ENCODE measurements at places on chromosomes 3 and 15.

- DNase-seq: no peak
These were observed 579 bp upstream of the UBE3A start for GRCh38 chr15:25439369-25439836.

DNA sequence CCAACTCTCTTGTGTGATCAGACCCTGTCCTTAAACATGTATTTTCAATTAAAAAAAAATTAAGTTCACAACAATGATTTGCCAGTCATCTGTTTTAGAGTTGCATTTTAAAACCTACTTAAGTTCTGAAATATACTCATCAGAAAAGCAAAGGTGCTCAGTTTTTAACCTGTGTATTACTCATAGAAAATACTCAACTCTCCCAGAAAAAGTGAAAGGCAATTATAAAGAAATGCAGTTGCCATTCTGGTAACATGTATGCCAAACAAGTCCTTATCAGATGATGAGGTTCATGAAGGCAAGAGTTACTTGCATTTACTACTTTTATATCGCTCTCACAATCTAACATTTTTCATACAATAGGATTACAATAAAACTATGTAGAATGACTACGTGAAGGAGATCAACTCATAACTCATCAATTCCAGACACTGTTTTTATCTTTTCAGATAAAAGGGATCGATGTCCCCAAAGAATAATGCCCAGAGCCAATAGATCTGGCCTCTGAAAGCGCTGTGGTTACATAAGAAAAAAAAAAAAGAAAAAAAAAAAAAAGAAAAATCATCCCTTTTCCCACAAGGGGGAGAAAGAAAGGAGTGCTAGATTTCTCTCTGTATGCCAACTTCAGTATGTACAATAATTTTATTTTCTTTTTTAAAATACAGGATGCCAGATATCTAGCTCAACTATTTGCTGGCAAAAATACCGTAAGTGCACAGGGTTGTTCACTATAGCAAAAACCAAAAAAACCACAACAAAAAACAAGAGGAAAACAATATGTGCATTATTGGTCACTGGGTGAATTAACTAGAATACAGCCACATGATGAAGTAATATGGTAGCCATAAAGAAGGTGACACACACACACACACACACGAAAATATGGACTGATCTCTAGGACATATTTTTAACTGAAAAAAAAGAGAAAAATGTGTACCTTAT, 137.4 kb downstream of the NR1I2 start:
- no peak for DNase-seq

DNA sequence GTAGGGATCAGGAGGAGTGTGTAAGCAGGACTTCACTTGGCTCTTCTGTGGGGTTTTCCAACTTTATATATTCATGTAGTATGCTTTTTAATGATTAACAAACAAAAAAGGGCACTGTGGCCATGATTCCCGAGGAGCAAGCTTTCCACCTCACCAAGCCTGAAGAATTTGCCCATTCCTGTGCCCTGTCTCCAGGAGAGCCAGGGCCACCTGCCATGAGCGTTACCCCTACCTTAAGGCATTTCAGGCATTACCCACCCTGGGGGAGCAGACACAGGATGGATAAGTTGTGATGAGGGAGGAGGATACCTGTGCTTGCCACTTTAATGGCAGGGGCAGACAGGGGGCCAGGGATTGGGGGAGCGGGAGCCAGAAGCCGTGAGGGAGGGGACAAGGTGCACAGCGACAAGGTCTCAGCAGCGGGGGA, 3.0 kb downstream of the TRPM1 start:
- DNase-seq: no peak

- DNase-seq: no peak
These were observed 34.3 kb downstream of the USP8 start for GRCh38 chr15:50458348-50459112.

- no peak for DNase-seq
These were observed 196.8 kb upstream of the RORA start for GRCh38 chr15:61425934-61426333.

DNA sequence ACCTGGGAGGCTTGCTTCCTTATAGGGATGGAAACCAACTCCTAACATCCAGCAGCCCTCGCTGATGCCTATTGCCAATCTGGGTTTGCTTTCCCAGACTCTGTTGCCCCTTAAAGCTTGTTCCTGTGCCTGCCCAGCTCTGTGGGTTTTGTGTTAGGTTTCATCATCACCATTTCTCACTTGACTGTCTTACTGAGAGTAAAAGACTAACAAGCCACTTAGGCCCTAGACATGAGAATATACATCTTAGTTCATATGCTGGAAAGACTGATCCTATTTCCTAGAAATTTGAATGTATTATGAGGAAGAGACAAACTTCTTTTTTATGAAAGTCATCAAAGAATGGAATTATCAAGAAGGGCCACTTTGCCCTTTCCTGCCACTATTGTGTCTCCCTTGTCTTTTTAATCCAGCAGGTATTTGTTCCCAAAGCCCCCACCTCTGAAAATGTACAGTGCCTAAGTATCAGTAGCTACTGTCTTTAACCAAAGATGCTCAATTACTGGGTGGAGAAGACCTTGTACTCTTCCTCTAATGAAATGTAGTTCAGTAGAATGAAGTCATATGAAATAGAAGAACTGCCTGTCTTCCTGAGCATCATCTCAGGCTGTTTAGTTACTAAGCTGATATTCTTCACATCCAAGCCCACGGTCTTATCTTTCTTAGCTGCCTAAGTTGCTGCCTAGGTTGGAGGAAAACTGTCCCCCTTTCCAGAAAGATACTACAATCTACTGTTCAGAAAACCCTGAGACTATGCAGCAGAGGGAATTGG, 59.8 kb upstream of the ZPLD1 start:
- DNase-seq: no peak

GRCh38 chr3:186070996-186071395, 37.9 kb downstream of the ETV5 start:
- DNase-seq: no peak

DNA sequence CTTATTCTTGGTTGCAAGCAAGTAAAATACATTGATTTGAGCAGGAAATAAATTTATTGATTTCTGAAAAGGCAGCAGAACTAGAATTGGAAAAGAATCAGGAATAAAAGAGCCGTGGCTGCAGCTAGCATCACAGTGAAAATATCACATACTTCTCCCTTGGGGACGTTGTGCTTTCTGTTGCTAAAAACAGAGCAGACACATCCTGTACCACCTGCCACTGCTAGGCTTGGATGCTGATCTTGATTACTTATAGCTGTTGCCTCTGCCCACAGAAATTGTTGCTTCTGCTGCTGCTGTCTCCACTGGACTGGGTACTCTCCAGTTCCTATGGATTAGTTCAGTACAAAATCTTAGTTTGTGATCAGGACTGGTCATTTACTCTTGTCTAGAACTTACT, 283.8 kb downstream of the C3orf38 start:
- DNase-seq: no peak

DNA sequence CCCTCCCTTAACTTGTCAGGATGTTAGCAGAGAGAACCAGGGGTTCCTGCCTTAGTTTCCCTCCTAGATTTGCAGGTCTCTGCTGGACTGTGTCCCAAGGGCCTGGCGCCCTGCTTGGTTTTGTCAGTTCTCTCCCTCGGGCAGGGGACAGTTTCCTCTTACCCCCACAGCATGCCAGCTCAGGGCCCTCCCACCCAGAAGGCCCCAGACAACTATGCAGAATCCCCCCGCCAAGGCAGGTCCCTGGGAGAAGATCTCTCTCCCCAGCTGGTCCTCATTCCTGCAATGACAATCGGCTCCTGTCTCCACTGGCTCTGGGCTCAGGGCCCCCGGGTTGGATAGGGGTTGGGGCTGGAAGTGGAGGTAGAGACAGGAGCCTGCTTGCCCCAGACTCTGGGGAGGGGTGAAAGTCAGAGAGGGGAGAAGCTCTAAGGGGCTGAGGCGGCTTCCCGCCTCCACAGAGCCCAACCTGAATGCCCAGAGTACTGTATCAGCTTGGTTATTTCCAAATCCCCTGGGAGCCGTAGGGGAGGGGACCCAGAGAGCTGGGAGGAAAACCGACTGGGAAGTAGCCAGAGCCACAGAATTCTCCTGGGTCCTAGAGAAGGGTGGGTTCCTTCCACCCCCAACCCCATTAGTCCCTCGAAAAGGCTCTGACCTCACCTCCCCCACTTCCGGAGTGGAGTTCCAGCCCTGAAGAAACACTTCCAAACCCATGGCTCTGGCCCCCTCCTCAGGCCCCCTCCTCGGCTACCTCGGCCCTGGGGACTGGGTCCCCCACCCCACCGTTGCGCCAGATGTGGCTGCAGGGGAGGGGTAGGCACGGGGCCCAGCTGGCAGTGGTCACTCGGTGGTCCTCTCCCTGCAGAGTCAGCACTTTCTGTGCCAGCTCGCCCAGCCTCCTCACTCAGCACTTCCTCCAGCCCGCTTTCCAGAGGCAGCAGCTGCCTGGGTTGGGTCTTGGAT, 3.8 kb upstream of the LOXL1 start:
- no peak for DNase-seq

DNA sequence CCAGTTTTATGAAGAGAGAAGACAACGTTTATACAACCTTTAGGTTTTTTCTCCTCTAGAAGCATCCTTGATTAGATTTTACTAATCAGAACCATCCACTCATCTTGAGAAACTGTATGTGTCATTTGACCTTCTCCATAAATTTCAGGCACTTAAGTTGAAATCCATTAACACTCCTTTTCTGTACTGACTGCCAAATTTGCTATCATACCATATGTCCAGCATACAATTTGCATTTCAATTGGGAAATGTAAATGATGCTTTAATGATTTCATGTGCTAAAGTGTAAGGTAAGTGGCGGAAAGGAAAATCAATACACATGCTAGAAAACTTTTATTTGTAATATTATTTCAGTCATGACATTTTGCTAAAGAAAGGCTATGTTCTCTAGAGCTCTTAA, 731.6 kb downstream of the GBE1 start:
- no peak for DNase-seq

DNA sequence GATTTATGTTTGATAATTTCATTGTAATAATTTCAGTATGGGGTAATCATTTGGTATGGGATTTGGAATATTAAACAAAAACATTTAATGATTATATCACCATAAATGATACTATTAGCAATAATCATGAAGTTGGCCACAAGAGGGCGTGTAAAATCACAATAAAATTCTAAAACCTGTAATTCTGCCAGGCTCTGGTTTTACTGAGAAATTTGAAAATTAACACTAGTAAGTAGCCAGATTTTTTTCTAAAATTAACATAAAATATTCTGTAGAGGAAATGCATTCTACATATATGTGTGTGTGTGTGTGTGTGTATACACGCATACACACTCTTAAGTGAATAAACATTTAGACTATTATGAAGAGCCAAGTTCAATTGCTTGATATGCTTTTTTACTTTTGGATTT, 40.5 kb downstream of the FEZF2 start:
- DNase-seq: no peak

DNA sequence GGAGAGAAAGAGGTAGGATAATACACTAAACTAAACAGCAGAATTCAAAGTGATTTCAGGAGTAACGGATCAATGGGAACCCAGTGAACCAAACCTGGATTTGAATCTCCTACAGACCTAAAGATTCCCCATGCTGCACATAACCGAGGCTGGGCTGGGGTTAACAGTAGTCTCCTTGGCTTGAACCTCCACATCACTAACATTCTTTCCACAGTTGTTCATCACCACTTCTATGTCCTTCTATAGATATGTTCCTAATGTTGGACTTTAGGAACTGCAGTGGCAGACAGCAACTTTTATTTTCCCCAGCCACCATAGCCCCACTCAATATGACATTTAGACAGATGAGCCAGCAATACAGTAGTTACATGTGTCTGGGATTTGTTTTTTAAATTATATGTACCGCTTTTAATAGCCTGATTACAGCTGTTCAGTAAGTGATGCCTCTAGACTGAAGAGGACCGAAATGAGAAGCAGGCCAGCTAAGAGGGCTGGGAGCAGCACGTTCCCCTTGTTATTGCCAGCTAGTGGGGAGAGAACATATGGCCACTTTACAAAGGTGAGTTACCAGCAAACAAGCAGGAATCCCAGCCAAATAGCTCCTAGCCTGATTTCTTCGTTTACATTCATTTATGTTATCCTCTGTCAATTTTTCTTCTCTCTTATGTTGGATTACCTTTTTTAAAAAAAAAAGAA, 472.6 kb upstream of the CDIN1 start:
- DNase-seq: no peak

- DNase-seq: no peak
These were observed 4.3 kb downstream of the PCBP4 start for GRCh38 chr3:51962854-51963530.

GRCh38 chr3:100766069-100766468, 56.8 kb downstream of the TFG start:
- DNase-seq: no peak

GRCh38 chr15:58433597-58434333, 2.0 kb downstream of the LIPC start:
- DNase-seq: no peak

GRCh38 chr3:34948517-34948916, 690.8 kb upstream of the ARPP21 start:
- DNase-seq: no peak

DNA sequence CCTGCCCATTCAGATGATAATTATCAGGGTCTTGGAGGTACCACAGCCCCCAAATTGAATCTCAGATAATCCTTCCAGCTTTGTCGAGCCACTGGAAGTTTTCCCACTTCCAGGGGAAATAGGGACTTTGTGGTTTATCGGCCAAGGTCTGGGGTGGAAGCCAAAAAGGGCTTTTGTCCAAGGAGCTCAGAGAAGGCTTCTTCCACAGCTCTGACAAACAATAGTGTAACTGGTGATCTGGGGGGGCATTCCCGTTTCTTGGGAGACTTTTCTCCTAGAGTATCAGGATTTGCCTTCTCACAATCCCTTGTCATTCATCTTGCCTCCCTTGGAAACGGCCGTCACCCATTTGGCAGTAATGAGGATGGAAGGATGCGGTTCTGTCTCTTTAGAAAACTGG, 18.4 kb downstream of the SRGAP3 start:
- DNase-seq: no peak

DNA sequence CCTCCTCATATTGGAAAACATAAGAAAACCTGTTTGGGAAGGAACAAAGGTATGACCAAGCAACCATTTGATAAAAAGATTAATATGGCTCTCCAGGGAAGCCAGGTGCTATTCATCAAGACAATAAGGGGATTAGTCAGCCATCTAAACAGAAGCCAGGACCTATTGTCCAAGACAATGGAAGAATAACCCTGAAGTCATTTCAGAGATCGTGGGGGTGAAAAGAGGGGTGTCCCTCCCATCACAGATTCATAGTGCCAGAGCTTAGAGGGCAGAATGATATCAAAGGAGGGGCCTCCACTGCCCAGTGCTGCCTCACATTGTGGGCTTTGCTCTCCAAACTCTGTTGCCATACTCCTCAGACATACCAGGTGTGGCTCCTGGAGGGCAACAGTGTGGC, 73.5 kb downstream of the DAPK2 start:
- DNase-seq: no peak

- DNase-seq: no peak
These were observed 419.3 kb downstream of the TUSC7 start for GRCh38 chr3:117128872-117129271.

DNA sequence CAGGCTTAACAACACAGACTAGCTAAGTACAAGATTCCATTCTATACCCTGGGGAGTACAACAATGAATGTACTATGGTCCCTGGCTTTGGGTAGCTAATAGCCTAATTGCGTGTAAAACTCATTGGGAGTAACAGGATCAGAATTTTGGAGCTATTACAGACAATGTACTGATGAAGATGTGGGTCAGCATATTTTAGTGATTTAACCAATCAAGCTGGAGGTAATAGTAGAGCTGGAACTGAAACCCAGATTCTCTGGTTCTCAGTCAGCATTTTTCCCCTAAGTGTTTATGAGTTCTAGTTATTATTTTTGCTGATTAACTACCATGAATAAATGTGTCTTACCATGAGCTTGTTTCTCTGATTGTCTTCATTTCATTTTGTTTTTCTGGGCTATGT, 578.7 kb downstream of the NLGN1 start:
- no peak for DNase-seq

- no peak for DNase-seq
These were observed 66.6 kb upstream of the TGFBR2 start for GRCh38 chr3:30539772-30540171.
